Activated T-cell treated with anti-CD3 and anti-CD28 coated beads for 24 hours (primary cell): ENCODE measurements at places on chromosomes 16 and 17.
A peak's percentile ranks its signal among the peaks of the same experiment; 100 is the strongest.

- DNase-seq: no peak
These were observed 265.9 kb downstream of the SLC39A11 start for GRCh38 chr17:72826602-72827001.

DNA sequence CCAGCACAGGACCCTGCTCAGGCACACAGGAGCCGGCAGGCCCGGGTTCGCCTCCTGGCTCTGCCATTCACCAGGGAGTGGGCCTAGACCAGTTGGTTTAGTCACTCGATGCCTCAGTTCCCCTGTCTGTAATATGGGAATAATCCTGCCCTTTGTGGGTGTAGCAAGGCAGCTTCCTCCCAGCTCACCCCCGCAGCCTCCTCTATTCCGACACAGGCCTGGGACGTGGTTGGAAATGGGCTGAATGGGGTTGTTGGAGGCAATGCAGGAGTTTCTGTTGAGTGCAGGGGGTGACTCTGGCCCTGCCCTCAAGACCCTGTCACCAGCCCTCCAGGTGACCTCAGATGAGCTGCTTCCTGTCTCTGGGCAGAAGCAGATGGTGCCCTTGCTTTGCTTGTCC is 19.8 kb downstream of the SLC5A10 start:
- DNase-seq: no peak

- no peak for DNase-seq
These were observed 9.2 kb downstream of the NXN start for GRCh38 chr17:970364-970763.

- DNase-seq: no peak
These were observed 71.2 kb downstream of the RNF213 start for GRCh38 chr17:80331820-80332219.

DNA sequence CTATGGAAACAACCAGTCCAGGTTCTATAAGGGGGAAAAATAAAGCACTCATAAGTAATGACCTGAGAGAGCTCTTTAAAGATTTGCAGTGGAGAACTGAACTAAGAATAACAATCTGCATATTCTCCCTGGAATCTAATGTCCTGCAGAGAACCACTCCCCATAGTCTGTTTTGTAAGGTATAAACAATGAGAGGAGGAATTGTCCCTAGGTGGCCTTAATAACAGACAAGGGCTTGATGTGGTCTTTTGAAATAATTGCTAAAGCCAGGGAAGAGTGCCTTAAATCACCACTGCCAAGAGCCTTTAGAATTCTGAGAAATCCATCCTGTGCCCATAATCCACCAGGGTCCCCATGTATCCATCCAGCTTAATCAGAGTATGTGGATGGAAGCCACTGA is 106.3 kb downstream of the CDH11 start:
- no peak for DNase-seq

DNA sequence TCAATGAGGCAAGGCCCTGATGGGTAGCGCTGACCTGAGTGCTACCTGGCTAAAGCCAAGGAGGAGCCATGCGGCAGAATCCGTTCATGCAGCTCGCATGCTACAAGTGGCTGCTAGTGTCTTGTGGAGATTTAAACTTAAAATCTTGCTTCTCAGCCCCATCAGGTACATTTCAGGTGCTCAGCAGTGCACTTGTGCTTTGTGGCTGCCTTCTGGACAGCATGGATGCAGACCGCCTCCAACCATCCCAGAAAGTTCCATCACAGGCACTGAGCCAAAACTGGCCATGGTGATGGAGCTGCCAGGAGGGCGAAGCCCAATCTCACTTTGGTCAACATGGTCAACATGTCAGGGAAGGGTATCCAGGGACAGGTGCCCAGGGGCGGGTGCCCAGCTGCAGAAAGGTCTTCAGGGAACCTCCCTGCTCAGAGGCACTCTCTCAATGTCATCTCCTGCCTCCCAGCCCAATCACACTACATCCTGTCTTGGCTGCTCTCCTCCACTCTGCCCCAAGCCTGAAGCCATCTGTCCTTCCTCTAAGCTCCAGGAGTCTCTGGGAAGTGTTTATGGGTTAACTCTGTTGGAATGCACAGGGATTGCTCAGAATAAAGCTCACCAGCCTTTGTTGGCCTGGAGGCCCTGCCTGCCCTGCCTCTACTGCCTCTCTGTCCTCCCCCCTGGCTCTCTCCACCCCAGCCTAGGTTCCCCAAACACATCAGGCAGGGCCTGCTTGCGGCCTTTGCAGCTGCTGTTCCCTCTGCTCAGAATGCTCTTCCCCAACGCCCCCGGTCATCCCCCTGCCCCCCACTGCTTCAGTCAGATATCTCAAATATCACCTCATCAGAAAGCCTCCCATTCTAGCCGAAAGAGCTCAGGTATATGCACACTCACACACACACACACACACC is 18.3 kb upstream of the TNFRSF13B start:
- no peak for DNase-seq

- no peak for DNase-seq
These were observed 228.1 kb downstream of the SNX29 start for GRCh38 chr16:12204601-12205000.

GRCh38 chr16:86726340-86726739 is 148.0 kb downstream of the FOXL1 start:
- DNase-seq: no peak

GRCh38 chr16:27193300-27193990 is 9.9 kb upstream of the KDM8 start:
- no peak for DNase-seq

- DNase-seq: no peak
These were observed 223.6 kb downstream of the XYLT1 start for GRCh38 chr16:17246974-17247732.

GRCh38 chr17:39627712-39628516 is 1.2 kb downstream of the PPP1R1B start:
- no peak for DNase-seq

DNA sequence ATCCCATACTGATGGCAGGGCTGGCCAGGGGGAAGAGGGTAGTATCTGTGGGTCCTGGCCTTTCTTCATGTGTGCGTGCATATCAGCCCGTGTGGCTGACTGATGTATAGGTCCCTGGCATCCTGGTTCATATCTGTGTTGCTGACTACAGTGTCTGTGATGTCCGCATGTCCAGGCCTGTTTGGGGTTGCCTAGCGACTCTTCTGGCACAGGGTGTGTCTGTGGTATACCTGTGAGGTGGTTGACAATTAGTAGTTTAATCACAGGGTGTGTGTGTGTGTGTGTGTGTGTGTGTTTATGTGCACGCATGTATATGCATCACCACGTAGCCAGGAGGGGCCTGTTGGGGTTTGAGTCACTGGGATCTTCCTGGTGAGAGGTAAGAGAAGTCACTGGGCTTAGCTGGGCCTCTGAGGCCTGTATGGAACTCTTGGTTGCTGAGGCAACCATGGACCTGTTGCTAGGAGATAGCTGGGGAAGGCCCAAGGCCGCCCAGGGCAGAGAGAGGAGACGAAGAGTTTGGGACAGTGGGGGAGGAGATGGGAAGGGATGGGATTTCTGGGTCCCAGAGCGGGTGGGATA is 603 bp upstream of the TMEM95 start:
- DNase-seq: no peak

GRCh38 chr17:81381632-81382577 is 13.4 kb upstream of the BAHCC1 start:
- no peak for DNase-seq

DNA sequence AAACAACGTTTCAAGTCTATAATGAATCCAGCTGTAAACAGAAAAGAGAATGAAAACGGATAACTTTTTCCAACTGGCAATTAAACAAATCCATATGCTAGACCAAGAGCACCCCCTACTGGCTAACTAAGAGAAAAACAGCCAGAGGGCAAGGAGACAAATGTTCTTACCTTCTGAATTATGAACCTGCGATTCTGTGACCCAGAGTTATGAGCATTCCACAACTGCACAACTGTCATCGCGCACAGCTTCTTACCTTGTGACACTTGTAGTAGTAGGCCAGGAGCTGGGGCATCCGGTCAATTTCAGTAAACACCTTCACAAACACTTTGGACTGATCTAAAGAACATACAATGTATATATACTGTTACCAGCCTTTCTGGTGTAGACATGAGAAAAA is 18.6 kb downstream of the COG7 start:
- DNase-seq: no peak

DNA sequence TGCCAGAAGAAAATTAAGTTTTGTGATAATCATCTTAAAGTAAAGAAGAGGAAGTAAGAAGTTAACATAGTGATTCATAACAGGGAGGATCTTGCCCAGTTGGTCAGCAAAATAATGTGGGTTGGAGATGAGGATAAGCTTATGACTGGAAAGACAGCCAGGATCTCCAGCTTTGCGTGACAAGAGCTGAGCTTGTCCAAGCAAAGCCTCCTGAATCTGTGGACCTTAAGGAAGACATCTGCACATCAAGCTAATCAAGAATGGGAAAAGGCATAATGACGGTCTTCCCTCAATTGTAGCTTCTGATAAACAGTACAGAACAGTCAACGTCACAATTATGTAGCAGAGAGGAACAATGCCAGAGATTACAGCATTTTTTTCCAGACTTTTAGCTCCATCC is 744.7 kb upstream of the GOT2 start:
- DNase-seq: no peak

GRCh38 chr16:28258567-28258966 is 33.8 kb upstream of the SBK1 start:
- DNase-seq: no peak

GRCh38 chr16:88063211-88063773 is 112.1 kb downstream of the BANP start:
- no peak for DNase-seq

- DNase-seq: no peak
These were observed 1.1 kb upstream of the STAT5B start for GRCh38 chr17:42277342-42277712.

GRCh38 chr17:75571197-75571884 is 16.3 kb upstream of the MYO15B start:
- no peak for DNase-seq

DNA sequence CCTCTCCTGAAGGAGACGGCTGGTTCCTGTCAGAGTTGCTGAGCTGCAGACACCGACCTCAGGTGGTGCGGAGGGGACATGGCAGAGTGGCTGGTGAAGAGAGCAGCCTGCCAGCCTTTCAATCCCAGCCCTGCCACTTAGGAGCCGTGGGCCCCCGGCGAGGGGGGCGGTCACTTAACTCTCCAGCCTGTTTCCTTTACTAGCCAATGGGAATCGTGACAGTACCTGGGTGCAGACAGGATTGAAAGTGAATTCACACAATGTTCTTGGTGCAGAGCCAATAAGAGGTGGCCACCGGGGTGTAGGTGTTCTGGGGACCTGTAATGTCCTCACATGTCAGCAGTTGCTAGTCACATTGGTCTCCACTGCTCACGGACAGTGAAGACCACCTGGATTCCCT is 13.5 kb downstream of the ACE start:
- DNase-seq: no peak

DNA sequence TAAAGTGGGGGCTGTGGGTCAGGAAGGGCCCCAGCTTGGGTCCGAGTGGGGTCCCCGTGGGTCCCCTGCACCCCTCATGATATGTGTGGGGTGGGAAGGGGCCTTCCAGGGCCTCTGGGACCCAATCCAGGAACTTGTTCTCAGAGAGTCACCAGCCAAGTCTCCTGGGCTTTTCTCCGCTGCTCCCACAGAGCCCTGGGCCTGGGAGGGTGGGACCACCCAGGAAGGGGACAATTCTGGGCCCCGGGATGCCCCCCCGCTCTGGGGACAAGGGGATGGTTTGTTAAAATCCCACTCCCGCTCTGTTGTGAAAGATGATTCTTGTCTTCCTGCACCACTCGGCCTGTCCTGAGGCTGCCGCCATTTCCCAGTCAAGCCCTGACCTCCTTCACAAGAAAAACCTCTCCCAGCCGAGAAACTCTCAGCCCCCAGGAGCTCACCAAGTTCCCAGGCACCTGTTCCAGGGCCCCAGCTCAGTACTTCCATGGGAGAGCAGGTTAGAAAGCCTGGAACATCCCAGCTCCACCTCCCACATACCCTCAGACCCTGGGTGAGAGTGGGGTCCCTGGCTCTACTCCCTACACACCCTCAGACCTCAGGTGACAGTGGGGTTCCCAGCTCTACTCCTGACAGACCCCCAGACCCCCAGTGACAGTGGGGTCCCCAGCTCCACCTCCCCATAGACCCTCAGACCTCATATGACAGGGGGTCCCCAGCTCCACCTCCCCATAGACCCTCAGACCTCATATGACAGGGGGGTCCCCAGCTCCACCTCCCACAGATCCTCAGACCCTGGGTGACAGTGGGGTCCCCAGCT is 75.1 kb downstream of the METRNL start:
- DNase-seq: no peak

DNA sequence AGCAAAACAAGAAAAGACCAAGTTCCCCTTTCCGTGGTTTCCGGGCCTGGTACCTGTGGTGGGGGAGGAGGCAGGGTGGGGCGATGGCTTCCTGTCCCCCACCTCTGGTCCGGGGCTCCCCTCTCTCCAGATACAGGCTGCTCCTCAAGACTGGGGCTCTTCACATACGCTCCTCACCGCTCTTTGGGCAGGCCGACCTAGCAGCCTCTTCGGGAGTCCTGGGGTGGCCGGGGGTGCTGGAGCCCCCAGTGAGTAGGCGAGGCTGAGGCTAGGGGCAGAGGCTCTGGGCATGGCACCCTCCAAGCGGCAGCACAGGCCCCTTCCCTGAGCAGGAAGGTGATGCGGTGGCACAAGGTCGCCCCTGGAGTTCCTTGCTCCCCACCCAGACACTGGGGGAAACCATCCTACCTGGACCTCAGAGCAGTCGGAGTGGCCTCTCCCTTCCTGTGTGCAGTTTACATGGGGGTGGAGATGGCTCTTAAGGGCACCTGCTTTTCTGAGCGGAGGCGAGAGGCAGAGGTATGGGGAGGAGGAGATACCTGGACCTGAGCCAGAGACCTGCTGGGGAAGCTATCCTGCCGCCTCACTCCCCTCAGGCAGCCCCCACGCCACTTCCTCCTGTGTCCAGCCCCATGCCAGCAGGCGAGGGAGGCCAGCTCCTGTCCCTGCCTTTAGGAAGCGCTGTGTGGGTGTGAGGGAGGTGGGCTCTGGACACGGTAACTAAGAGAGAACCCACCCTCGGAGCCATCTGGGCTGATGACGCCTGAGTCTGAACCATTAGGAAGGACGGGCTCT is 891 bp downstream of the CORO1A start:
- DNase-seq: peak; percentile 57

DNA sequence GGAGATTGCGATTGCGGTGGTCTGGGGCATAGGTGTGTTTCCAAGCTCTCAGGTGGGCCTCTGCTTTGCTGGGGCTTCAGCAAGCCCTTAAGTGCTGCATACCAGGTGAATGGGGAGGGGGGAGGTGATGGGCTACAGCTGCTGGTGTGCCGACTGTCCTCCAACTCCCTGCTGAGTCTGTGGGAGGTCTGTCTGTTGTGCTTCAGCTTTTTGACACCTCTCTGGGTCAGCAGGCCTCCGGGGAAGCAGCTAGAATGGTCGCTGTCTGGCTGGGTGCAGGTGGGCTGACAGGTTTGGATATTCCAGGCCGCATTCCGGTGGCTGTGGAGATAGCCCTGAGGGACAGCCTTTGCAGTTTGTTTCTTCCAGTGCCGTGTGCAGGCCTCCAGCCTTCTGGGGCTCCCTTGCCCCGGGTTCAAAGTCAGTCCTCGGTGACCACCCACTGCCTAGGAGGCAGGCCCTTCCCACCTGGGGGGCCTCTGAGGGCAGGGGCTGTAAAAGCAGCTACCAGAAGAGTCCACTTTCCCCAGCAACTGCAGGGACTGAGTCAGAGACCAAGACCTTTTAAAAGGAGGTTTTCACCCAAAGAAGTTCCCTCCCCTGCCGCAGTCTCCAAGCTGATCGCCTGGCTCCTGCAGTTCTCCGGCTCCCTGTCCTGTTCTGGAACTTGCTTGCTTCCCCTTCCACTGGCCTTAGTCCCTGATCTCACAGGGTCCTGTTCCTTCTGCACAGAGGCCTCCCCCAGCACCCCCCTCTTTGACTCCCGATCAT is 2.0 kb upstream of the TTYH2 start:
- DNase-seq: no peak
